MG63 (cell line): ENCODE measurements at places on chromosomes 4 and X.

DNA sequence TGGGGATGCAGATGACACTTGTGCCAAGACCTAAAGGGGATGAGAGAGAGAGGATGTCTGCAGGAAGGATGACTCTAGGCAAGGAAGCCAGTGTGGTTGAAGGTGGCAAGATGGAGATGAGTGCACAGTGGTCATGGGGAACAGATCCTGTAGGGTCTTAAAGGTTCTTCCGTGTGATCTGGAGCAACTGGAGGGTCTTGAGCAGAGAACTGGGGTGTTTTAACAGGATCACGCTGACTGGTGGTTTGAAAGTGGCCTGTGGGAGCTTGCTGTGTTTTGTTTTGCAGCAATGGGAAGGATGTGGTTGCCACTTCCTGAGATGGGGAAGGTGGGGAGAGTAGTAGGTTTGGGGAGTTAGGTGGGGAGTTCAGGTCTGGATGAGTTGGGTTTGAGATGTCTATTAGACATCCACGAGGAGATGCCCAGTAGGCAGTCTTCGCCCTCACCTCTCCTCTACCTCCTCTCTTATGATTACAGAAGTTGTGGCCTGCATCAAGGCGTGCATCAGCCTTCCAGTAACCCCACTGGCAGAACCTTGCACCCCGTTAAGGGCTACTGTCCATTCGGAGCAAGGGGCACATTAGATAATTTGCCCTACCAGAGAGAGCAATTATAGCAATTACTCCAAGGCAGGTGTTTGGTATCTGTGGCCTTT is 1.4 kb upstream of the STBD1 start:
- DNase-seq, result no peak

DNA sequence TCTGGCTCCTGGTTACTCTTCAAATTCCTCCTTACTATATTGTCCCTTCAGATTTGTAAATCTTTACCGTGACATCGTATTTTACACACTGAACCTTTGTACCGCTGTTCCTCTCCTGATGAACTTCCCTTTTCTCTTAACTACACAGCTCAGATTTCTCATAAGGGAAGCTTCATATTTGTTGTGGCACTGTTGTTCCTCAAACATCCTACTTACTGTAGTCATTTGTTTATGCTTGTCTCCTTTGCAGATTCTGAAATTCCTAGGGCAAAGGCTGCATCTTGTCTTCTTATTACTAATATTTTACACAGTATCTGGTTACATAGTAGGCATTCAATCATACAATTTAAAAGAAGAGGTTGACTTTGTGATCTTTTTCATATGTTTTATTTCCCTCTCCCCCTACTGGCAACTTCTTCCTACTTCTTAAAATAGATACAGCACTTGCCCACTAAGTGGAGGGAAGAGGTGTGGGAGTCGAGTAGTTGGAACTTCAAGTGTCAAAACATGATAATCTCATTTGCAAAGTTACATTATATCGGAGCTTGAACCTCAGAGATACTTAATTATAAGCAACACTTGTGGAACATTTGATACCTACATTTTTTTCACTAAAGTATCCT is 50.0 kb downstream of the TET2 start:
- no peak for DNase-seq

GRCh38 chr4:187017147-187017546 is 293.5 kb upstream of the FAT1 start:
- DNase-seq, result no peak

- DNase-seq, result no peak
Observed at GRCh38 chr4:179585761-179586160, 2143.5 kb upstream of the AGA start.

DNA sequence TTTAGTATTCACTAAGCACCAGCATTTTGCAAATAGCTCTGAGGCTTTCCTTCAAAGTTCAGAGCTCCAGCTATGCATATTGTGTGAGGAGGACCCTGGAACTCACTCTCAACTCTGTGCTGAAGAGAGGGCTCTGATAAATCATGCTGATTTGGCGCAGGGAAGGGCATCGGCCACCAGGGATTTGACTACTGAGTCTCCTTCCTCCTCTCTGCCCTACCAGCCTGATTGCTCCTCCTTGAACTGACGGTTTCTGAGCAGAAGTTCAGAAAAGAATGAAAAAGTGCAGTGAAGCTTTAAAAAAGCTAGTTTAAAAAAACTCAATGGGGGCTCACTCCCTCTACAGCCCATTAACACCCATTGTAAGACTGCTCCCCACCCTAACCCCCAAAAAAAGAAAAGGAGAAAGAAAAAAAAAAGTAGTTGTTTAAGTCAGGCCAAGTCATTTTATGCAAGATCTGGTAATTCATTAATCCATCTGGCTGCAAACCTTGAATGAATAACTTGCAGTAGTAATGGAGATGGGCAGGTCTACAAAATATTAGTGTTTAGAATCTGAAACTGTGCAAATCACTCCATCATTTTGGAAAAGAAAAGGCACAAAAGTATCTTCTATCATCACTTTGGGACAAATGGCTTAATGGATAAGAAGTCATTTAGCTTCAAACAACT is 13.3 kb downstream of the PPARGC1A start:
- no peak for DNase-seq
